Activated CD4-positive, alpha-beta T cell treated with anti-CD3 and anti-CD28 coated beads, Interleukin-2, amount 50 U/mL, for 48 hours (primary cell): ENCODE measurements at places on chromosomes 13 and 19.

DNA sequence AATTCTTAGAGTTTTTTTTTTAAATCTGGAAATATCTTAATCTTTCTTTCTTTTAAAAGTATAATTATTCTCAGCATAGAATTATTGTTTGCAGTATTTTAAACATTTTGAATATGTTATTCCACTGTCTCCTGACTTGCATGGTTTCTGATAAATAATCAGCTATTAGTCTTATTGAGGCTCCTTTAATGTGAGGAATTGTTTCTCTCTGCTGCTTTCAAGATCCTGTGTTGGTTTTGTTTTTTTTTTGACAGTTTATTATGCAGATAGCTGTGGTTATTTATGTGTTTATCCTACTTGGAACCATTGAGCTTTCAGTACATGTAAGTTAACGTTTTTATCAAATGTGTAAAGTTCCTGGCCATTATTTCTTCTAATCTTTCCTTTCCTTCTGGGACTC, 477.9 kb upstream of the HTR2A start:
- DNase-seq: no peak

GRCh38 chr13:45167611-45168554, 33.0 kb downstream of the KCTD4 start:
- DNase-seq: no peak

GRCh38 chr19:40093416-40093815, 2.7 kb upstream of the ZNF780A start:
- DNase-seq: no peak

GRCh38 chr13:32592082-32592481, 5.8 kb downstream of the PDS5B start:
- no peak for DNase-seq

DNA sequence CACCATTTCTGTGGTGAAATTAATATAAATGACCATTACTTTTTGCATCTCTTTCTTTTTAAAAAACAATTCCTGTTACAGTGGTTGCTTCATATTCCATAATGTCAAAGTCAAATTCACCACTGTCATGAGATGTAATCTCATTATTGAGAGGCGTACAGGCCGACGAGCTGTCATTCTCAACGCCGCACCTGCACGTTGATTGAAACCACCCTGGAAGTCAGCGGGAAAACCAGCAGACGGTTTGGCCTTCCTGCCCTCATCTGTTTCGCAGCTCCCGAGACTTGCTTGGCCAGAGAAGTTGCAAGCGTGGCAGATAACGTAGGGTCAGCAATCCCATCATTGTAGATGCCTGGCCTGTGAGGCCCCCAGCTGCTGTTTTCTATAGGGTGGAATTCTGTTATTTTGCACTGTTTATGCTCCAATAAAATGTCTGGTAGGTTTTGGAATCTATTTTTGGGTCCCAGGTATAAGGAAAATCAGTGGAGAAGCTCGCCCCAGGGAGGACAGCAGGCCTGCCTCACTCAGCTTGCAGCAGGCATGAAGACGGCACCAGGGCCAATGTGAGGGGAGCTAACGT, 153.4 kb downstream of the SOX1 start:
- DNase-seq: no peak

DNA sequence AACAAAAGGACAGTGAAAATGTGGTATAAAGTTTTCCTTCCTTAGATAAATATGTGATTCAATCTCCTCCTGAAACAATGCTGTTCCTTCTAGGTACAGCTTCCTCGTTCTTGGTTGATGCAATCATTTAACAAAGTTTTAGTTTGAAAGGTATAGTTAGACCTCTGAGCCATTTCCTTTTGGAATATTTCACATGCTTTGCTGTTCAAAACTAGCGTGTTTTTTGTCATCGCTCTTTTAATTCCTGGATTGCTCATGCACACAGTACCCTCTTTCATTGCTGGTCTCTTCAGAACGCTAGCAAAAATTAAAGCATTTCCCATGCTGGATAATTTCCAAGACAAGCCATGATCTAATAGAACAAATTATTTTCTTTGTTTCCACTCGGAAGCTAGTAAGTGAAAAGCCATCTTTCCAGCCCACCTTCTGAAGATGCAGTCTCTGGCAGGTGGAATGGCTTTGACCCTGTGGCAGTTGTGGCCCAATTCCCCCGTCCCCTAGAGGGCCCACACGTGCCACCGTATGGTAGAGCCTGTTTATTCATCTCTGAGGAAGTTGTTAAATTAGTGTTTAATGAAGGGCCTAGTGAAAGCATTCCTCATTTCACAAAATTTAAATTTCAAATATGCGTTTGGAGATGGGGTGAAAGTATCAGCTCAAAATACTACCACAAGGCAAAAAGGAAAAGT, 1040.6 kb upstream of the SLC10A2 start:
- DNase-seq: no peak

GRCh38 chr19:29247471-29247870, 34.5 kb upstream of the UQCRFS1 start:
- DNase-seq: no peak

- no peak for DNase-seq
These were observed 1.8 kb downstream of the PIP5K1C start for GRCh38 chr19:3698386-3698950.

- no peak for DNase-seq
These were observed 280.2 kb upstream of the EDNRB start for GRCh38 chr13:78198821-78199220.

DNA sequence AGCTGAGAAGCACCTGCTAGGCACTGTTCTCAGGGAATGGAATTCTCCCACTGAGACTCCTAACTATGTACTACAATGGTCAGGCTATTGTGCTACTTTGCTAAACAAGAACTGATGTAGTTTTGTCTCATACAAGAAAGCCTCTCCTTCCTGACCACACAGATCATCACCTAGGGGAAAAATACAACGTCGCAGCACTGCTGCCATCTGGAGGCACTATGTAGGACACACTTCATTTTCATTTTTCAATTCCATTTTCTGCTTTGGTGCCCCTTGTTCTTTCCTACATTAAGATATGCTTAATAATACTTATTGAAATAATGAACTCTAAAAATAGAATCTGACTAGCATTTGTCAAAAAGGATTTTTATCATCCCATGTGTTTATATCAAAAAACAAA, 21.1 kb downstream of the PROSER1 start:
- no peak for DNase-seq

- no peak for DNase-seq
These were observed 90.5 kb downstream of the STK24 start for GRCh38 chr13:98486412-98486811.

DNA sequence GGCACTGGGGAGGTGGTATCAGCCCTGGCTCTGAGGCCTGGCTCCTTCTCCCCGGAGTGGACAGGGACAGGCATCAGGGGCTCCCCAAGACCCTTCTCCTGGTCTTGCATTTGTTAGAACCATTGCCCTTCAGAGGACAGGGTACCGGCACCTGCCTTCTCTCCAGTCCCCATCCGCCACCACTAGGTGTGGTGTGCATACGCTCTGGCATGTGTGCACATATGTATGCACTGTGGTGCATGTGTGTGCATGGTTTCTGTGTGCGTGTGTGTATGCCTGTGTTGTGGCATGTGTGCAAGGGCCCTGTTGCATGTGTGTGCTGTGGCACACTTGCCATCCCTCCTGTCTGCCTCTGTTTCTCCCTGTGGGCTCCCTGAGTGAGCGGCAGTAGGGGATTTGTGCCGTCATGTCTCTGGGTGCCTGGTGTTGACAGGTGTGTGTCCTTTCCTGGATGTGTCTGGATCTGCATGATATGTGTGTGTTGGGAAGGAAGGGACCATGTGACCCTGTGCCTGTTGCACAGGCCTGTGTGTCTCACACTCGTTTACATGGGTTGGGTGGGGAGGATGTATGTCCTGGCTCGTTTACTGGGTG, 9.3 kb downstream of the KCTD15 start:
- DNase-seq: no peak

DNA sequence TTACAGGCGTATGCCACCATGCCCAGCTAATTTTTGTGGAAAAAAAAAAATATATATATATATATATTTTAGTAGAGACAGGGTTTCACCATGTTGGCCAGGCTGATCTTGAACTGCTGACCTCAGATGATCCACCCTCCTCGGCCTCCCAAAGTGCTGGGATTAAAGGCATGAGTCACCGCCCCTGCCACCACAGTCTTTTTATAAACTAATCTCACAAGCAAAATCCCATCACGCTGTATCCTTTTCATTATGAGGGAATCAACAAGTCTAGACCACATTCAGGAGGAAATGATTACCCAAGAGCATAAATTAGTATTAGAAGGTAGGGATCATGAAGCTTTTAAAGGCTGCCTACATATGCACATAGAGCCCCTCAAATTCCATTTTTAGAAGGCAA, 210.6 kb upstream of the NBEA start:
- no peak for DNase-seq

DNA sequence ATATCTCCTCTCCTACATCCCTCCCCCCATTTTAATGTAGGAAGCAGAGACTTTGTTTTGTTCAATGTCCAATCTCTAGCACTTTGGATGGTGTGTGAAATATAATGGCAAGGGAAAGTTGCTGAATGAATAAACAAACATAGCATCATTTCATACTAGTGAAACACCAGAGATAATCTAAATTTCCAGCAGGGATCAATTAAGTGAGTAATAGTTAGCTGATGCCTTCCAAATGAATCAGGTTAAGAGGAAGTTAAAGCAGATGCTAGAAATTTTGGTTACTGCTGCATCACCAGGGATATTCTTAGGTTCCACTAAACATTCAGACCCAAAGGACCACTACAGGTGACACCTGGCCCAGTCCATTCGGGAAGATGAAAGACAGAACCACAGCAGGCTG, 8.1 kb downstream of the MRPS31 start:
- DNase-seq: no peak

- no peak for DNase-seq
These were observed 13.5 kb downstream of the DPF1 start for GRCh38 chr19:38210458-38210987.

DNA sequence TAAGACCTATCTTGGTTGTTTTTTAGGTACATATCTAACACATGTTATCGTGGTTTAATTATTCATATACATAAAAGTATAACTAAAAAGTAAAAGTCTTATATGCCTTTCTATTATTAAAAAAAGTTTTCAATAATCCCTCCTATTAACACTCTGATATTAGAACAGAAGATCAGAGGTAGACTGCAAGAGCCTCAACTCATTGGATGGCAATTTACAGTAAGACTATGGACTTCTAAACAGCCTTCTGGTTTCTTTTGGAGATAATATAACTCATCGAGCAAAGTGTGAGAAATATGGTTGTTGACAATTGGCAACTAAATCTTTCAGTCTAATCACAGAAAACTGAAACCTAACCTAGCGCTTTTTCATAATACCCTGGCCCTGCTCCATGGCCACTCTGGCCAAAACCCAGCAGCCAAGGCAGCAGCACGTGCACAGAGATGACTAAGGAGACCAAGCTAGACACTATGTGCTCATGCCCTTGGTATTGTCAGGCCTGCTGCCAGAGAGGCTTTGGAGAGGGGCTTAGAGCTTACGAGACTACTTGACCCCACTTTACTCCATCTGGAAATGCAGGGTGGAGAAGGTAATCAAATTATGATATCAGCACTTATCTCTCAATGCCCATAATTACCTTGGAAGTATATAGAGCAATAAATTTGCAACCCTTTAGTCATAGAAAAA, 40.6 kb upstream of the EEF1AKMT1 start:
- DNase-seq: no peak

GRCh38 chr19:16506961-16507360, 10.8 kb downstream of the C19orf44 start:
- no peak for DNase-seq

- DNase-seq: no peak
These were observed 131.7 kb downstream of the UGGT2 start for GRCh38 chr13:95921485-95921884.

DNA sequence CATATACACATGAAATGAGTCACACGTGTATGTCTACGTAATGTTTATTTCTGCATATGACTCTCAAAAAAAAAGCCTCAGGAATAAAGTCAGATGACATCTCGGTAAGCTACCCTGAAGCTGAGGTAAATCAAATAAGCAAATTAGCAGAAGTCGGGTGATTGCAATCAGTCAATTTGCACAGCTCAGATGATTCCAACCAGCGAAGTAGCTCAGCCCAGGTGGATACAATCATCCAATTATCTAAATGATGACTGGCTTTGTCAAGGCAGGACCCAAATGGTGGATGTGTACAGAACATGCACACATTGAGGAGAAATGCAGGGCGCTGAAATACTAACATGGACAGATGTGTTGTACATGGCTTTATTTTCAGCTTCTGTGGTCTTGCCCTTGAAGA, 148.5 kb downstream of the ZNF486 start:
- DNase-seq: no peak

- DNase-seq: no peak
These were observed 1423.8 kb upstream of the MIR17HG start for GRCh38 chr13:89923736-89924135.

DNA sequence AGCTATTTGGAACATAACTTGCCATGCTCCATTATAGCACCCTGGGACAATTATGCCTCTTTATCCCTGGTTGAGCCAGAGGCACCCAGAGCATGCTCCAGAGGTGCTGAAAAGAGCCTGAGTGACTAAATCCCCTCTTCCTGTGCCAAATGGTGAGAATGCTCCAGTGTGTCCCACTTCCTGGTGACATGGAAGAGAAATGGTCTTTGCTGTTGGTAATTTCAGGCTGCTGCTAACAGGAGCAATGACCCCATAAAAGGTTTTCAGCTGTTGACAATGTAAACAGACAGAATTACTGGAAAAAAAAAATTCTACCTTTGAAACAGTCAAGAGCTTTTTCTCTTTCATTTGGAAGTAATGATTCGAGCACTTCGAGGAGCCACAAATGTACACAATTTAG, 341.8 kb downstream of the FGF9 start:
- DNase-seq: no peak

- DNase-seq: no peak
These were observed 154.0 kb downstream of the COG6 start for GRCh38 chr13:39809466-39809865.

- no peak for DNase-seq
These were observed 38.2 kb upstream of the NPAS1 start for GRCh38 chr19:46981286-46981945.

- no peak for DNase-seq
These were observed 3.5 kb downstream of the SPRED3 start for GRCh38 chr19:38391911-38392464.

- no peak for DNase-seq
These were observed 300.7 kb downstream of the DNAJC15 start for GRCh38 chr13:43324129-43324528.

- no peak for DNase-seq
These were observed 540.5 kb downstream of the PCDH9 start for GRCh38 chr13:66689628-66690027.

DNA sequence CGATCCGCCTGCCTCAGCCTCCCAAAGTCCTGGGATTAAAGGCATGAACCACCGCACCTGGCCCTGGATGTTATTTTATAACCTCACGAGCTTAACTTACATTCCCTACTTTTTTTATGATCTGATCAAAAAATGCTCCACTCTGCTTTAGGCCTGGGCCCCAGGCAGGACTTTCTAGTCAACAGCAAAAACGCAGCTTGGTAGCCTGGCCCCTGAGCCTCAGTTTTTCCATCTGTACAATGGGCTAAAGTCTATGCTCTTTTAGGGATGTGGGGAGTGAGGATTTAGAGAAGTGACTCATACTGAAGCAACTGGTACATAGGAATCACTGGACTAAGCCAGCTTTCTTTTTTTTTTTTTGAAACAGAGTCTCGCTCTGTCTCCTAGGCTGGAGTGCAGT, 11.9 kb upstream of the PIK3R2 start:
- no peak for DNase-seq
